Nasal cavity respiratory epithelium epithelial cell of viscerocranial mucosa (primary cell): ENCODE measurements at places on chromosomes 6 and 20. TPM values are rescaled to one million over a fixed set of nuclear protein-coding genes. Genes with fewer than 3 reads are reported as not detected.

ISM1 gene
- 0.14 and 0.34 TPM in 2 replicates for total RNA-seq

SAMD3 gene
- total RNA-seq: not detected in 2 replicates

CRIP3 gene
- total RNA-seq: not detected in 2 replicates

TSPO2 gene
- not detected in 2 replicates for total RNA-seq
